ENCODE measurements at places on chromosomes 2 and 18.

DNA sequence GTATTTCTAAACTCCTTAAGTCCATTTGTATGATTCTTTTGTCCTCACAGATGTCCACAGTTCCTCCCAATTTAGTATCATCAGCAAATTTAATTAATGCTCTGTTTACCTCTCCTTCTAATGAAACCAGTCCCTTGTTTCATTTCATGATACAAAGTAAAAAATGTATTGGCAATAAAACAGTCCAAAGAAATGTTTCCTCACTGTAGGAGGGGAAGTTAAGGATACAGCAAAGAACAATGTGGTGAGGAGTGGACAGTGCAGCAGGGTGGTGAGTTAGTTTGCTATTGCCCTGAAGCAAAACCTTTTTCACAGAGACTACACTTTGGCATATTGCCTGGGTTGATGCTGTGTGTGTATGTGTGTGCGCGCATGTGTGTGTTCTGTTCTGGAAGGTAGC lies 401.5 kb downstream of the ARHGAP15 start:
- DNase-seq = no peak

- DNase-seq = no peak
These were observed 252.5 kb downstream of the PIEZO2 start for GRCh38 chr18:10896851-10897250.

- no peak for DNase-seq
These were observed 931.9 kb upstream of the SLC39A10 start for GRCh38 chr2:194725169-194725568.

GRCh38 chr2:56713978-56714377 lies 530.2 kb downstream of the CCDC85A start:
- DNase-seq = no peak

DNA sequence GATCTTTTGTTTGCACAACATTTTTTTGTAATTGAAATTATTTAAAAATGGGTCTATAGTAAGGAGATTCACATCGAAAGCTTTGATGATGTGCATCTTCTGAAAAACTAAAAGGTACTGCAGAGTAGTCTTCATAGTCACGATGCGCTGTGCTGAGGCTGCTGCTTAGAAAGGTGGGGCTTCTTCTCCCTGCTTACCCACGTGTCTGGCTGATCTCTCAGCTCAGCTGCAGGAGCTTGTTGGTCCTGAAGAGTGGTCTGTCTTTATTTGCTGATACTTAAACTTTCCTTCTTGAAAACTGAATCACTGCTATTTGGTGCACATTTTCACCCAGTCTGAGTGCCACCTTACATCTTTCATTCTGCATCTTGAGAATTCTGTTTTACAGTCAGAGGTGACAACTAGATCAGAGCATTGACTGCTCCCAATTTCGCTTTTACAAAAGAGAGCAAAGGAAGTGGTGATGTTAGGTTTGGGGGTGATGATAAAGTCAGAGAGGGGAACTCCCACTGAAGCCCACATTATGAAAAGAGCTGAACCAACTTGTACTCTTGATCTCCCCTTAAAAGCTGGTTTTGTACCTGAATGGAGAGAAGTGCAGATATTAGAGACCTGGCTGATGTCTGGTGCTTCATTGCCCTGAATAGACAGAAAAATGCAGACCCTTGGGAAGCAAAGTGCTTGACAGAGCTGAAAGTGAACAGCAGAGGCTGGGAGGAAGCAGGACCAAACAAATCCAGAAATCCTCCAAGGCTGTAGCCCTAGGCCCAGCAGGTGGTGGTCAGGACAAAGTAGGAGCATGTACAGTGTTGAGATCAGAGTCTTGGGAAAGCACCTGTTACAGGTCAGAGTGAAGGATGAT lies 984.5 kb downstream of the TSN start:
- no peak for DNase-seq

DNA sequence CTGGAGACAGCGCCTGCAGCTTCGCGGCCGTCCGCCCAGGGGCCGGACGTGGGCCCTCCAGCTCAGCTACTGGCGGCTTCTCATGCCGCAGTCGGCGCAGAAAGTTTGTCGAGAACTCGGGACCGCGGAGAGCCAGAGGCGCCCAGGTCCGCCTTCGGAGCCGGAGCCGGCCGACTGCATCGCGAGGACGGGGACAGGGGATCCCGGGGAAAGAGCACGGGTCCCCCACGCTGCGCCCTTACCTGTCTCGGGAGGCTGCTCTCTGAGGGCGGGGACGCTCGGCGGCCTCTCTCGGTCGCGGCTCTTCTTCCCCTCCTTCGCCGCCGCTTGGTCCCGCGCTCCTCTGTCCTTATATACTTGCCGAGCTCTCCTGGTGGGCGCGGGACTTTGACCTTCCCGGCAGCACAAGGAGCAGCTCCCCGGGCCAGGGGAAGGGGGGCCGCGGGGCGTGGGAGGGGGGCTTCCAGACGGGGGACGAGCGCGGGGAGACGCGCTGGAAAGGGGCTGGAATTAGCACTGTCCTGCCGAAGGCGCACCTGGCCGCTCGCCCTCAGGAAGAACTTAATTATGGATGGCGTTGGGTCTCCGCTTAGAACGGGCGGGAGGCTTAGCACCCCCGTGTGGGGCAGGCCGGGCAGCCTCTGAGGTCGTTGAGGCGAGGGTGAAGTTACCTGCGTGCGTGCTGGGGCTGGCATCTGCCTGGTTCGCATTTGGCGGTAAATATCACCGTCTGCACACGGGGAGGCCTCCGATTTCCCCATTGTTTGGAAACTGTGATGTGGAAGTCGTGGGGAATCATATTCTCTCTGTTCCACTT lies at the start of gene POMC:
TSS of gene POMC (minus strand) at position 325 of the 817 bp plus-strand sequence. CDS start 3,808 bp downstream, outside the sequence.
- no peak for DNase-seq

- no peak for DNase-seq
These were observed 281.8 kb downstream of the CLIP4 start for GRCh38 chr2:29397039-29397438.

Measured in stimulated activated CD4-positive, alpha-beta T cell treated with anti-CD3 and anti-CD28 coated beads, Interleukin-12 subunit alpha, Interleukin-12 subunit beta, amount 100 ng/mL, for 24 hours (primary cell).